ENCODE measurements at places on chromosomes 5 and 9.
A peak's percentile ranks its signal among the peaks of the same experiment; 100 is the strongest.

GRCh38 chr5:107085572-107085971 is 585.2 kb downstream of the EFNA5 start:
- no peak for DNase-seq

GRCh38 chr9:8855046-8855445 is 1055.5 kb upstream of the DMAC1 start:
- DNase-seq: no peak

DNA sequence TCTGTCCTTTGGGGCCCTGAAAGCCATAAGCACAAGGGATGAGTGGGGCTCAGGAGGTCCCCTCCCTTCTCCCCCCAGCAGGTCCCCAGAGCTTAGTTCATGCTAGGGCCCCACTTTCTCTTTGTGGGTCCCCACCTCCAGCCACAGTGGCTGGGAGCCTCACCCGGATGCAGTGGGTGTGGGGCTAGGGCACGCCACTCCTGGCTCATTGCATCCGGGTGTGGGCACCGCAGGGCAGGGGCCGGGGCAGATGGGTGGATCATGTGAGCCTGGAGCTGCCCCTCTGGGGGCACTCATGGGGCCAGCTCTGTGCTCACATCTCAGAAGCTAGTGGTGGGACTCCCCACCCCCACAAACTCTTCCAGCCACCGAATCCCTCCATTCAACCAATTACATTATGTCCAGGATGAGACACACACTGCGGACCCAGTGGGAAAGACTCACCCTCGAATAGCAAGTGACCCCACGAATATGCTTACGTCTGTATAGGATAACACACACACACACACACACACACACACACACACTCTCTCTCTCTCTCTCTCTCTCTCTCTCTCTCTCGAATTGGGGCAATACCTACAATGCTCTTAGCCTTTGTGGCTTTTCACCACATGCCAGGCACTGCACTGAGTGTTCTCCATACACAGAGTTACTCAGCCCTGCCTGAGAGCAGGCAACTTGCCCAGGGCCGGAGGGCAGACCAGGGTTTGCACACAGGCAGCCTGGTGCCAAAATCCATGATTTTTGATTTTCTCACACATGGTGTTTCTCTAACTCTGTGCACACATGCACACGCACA is 16.8 kb upstream of the PHYKPL start:
- DNase-seq: peak; percentile 28

DNA sequence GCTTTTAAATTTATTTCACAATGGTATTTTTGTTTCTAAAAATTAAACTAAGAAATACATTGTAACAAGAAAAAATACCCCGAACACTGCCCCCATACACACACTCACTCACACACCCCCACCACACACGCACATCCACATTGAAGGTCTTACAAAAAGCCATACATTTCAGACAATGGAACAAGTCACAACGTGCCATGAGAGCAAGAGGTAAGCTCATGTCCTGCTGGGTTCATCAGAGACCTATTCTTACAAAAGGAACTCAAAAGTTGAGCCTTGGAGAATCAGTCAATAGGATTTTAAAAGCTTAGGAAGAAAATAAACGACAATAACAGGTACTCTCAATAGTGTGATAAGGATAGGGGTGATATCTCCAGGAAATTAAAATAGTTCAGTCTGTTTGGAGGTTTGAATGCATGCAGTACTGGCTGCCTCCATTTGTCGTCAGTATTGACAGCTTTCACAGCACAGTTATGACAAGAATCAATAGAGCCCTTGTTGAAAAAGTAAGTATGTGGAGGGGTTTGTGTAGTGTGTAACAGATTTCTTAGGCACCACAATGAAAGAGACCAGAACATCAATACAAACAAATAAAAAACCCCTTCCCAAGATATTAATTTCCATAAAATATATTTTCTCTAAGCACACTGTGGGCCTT is 1826.2 kb upstream of the CDH6 start:
- no peak for DNase-seq

GRCh38 chr9:78618735-78619134 is 321.8 kb downstream of the PSAT1 start:
- DNase-seq: no peak

DNA sequence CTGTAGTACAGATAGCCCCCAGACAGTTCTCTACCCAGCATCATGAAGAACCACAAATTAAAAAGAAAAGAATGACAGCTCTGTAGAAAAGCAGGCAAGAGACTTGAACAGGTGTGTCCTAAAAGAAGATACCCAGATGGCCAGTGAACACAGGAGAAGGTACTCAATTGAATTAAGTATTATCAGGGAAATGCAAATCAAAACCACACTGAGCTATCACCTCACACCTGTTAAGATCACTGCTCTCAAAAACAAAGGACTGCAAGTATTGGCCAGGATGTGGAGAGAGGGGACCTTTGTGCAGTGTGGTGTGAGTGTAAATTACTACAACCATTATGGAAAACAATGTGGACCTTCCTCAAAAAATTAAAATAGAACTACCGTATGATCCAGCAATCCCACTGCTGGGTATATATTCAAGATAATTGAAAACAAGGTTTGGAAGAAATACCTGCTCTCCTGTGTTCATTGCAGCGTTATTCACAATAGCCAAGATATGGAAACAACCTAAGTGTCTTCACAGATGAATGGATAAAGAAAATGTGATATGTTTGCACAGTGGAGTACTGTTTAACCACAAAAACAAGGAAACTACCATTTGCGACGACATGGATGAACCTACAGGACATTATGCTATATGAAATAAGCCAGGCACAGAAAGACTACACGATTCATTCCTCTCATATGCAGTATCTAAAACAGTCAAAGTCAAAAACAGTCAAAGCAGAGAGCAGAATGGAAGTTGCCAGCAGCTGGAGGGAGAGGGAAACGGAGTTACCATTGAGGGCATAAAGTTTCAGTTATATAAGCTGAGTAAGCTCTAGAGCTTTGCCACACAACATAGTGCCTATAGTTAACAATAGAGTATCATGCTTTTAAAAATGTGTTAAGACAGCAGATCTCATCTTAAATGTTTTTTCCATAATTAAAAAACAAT is 102.6 kb downstream of the WNK2 start:
- no peak for DNase-seq

GRCh38 chr5:95922798-95923197 is 38.9 kb downstream of the ELL2 start:
- DNase-seq: no peak

DNA sequence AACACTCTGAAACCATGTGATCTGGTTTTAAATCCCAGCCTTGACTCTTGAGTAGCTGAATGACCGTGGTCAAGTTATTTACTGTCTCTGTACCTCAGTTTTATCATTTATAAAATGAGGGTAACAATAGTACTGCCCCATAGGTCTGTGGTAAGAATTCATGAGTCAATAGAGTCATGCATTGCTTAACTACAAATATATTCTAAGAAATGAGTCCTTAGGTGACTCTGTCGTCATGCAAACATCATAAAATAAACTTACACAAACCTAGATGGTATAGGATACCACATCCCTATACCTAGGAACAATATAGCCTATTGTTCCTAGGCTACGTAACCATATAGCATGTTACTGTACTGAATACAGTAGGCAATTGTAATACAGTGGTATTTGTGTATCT is 20.3 kb upstream of the ABCA1 start:
- DNase-seq: no peak

- DNase-seq: no peak
Measured at GRCh38 chr9:16514131-16514530, 356.3 kb downstream of the BNC2 start.

GRCh38 chr5:133428072-133428660 is 184.2 kb downstream of the FSTL4 start:
- DNase-seq: no peak

DNA sequence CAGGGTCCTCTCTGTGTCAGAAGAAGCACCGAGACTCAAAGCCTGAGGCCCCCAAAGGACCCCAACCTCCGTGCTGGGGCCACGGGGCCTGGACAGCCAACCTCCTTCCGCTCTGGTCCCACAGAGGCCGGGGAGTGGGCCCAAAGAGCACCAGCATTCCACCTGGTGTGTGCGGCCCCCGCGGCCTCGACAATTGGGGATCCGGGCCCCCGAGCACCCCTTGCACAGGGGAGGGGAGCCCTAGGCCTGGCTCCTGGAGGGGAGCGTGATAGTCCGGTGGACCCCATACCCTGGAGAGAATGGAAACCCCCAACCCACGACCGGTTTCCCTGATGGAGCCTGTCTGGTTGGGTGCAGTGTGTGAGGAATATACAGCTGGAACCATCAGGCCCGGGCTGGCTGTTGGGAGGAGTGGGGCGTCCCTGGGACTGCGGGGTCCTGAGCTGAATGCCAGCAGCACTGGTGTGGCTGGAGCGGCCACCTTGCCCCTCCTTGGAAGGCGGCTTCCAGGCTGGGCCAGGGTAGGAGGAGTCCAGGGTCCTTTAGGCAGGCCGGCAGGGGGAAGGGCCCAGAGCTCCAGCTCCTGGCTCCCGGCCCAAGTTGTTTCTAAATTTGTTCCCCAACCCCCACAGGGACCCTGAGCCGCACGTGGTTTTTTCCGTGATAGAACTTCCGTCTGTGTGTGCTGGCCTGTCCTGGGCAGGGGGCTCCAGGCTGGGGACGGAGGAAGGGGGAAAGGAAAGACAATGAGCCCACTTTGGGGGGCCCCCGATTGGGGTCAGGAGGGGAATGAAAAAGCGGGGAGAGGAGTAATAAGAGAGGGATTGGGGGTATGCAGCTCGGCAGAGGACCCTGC is 825 bp upstream of the TOR4A start:
- DNase-seq: no peak

- DNase-seq: no peak
Measured at GRCh38 chr5:169450464-169450863, 133.1 kb upstream of the SPDL1 start.

GRCh38 chr9:115367780-115368525 is 250.0 kb upstream of the TNC start:
- no peak for DNase-seq
